ENCODE measurements at places on chromosomes 2 and 18.

DNA sequence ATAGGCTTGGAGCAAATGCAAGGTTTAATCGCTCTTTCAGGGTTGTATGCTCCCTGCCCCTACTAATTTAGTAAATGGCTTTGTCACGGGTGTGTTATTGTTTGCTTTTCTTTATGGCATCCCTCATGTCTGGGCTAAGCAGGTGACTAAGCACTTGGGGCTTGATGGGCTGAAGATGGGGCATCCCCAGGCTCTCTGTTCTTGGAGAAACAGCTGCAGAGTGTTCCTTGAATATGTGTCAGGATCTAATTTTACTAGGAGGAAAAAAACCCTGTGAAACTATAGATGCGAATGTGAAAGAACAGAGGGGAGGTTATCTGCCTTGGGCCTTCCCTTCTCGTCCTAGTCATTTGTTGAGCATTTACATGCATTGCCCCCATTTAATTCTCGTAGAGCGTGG, 94.7 kb upstream of the TAF1B start:
- no peak for DNase-seq

- peak; percentile 94 for DNase-seq
Observed at GRCh38 chr2:238974501-238975166, 126.7 kb downstream of the TWIST2 start.

DNA sequence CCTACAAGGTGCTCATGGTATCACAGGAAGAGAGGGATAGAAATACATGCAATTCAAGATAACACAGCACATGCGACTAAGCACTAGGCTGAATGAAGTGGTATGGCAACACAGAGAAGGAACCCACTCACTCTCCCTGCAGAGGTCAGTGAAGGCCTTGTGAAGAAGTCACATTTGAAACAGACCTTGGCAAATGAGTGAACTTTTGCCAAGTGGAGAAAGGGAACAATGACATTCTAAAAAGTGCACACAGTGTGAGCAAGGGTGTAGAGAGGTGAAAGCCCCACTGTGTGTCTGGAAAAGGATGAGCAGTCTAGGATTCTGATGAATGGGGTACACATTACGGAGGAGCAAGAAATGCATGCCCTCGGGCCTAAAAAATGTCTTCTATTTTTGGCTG, 23.3 kb downstream of the KLF7 start:
- no peak for DNase-seq

DNA sequence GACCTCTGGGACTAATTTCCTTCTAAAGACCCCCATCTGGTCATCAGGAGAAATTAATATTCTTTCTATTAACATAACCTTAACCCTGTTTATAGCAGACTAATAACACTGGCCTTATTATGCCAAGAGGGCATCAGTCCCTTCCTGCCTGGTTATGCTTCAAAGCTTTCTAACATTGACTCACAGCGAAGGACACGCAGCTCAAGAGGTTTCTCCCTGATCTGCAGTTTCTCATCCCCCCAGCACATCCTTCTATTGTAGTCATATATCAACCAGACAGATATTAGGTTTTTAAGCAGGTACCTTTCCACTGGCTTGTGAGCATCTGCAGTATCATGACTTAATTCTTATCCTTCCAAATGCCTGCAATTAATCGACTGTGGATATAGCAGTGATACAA, 100.0 kb upstream of the CXCR4 start:
- no peak for DNase-seq

DNA sequence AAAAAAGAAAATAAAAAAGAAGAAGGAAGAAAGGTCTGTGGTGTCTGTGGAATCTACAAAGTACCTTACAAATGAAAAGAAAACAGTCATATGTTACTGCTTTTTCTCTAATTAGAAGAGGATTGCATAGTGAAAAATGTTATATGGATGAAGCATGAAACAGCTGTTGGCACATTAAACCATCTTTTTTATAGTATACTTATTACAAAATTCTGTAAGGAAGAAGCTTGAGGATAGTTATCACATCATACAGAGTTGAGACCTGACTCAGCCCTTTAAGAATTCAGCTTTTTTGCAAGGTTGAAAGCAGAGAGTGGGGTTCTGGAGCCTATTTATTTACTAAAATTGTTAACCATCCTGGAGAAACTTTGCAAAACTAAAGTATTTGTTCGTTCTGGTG, 222.7 kb downstream of the PHLPP1 start:
- DNase-seq = peak; percentile 37

All from fibroblast of lung (primary cell).